Progenitor cell of endocrine pancreas (in vitro differentiated cells): ENCODE measurements at places on chromosomes 4 and X. TPM values are rescaled to one million over a fixed set of nuclear protein-coding genes. Genes with fewer than 3 reads are reported as not detected.

DNA sequence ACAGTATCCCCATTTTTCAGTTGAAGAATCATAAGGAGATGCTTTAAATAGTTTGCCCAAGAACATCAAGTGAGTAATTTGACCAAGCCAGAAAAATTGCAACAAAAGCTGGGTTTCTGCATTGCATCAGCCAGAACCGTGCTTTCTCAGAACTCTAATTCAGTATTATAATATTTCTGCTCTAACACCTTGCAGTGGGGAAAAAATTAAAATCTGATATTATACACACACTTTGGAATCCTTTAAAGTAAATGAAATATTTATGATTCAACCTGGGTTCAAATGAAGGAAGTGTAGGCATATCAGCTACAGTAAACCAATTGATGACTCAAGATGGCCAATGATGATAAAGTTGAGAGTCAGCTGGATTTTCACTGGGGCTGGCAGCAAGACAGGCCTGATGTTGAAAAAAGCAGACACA lies 387.6 kb upstream of the ZFP42 start:
- H3K27ac ChIP-seq: no peak overlapping the region
- H3K27me3 ChIP-seq: peaks cover 3% of the 10 kb centered on the region
- no peak for DNase-seq
- peaks cover 5% of the 10 kb centered on the region for H3K4me1 ChIP-seq
- no peak overlapping the region for H3K4me3 ChIP-seq

The UGT2B11 gene
- 0.93 and 1.2 TPM in 2 replicates for total RNA-seq

DNA sequence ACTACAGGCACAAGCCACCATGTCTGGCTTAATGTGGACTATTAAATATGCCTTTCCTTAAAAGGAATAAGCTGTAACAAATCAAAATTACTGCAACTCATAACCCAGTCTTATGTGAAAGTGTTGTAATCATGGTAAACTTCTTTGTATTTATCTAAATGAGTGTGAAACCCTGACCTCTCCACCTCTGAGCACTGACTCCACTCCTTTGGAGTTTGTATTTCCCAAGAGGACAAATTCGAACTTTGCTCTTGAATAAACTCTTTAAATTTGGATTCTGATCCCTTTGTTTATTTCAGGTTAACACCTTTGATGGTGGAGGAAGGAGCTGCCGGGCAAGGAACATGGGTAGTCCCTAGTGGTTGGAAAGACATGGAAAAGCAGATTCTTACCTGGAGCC lies 48.3 kb upstream of the FAM9A start:
- H3K27me3 ChIP-seq: no peaks in the 10 kb centered on the region
- DNase-seq: no peak
- H3K4me1 ChIP-seq: peaks cover 6% of the 10 kb centered on the region
- no peak overlapping the region for H3K27ac ChIP-seq
- H3K36me3 ChIP-seq: no peaks in the 10 kb centered on the region

DNA sequence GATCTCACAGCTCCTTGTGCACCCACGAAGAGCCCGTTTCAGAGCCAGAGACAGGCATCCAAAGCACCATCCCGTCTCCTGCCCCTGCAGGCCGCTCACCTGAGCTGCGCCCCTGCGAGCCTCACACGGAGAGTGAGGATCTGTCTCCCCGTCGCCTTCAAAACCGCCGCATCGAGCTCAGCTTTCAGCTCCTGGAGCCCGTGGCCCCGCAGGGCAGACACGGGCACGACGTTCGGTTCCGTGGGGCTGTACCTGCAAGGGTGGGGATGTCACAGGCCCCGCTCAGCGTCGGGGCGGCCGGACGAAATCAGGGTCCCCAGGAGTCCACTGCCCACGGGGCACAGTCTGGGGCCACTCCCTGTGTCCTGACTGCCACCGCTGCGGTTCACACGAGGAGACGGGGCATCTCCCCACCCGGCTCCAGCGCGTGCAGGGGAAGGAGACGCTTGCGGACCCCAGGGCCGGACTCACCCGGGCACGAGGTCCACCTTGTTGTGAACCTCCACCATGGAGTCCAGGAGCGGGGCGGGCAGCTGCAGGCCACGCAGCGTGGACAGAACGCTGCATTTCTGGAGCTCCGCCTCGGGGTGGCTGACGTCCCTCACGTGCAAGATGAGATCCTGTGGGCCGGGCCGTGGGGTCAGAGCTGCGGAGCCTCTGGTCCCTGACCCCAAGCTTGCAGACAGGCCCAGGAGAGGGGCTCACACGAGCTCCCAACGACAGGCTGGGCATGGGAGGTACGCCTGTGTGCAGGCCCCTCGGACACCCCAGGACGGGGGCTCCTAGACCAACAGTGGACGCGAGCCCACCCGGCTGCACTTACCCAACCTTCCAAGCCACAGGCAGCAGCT lies 11.1 kb downstream of the GTPBP6 start:
- DNase-seq: no peak
- H3K27me3 ChIP-seq: no peaks in the 10 kb centered on the region
- peak overlapping the region; percentile 84 for H3K27ac ChIP-seq
- H3K36me3 ChIP-seq: peaks cover 34% of the 10 kb centered on the region
- H3K4me1 ChIP-seq: no peaks in the 10 kb centered on the region

The STARD8 gene
- 0.60 and 1.00 TPM in 2 replicates for total RNA-seq
